Neural crest cell (in vitro differentiated cells): ENCODE measurements at places on chromosomes 7 and 10. TPM values are rescaled to one million over a fixed set of nuclear protein-coding genes. Genes with fewer than 3 reads are reported as not detected.

DNA sequence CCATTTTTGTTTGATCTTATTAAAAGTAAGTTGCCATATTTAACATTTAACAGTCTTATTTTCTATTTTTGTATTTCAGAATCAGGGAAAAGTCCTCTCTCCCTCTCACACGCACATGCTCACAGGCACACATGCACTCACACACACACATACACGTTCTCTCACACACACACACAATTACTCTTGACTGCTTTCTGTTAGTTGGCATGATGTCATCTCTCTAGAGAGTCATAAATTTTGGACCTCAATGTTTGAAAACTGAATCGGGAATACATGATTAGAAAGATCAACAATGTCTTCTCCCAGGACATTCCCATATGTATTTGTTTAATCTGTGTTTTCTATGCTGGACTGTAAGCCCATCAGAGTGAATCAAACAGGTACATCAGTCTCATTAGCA lies 165.7 kb upstream of the AHR start:
- no peak overlapping the region for H3K4me3 ChIP-seq
- H3K4me1 ChIP-seq: peaks cover 24% of the 10 kb centered on the region
- DNase-seq: no peak
- no peaks in the 10 kb centered on the region for H3K27me3 ChIP-seq
- H3K27ac ChIP-seq: no peak overlapping the region

- H3K4me1 ChIP-seq: peaks cover 5% of the 10 kb centered on the region
- H3K36me3 ChIP-seq: peaks cover 5% of the 10 kb centered on the region
- H3K27ac ChIP-seq: no peak overlapping the region
Observed at GRCh38 chr10:29039091-29039490, 249.8 kb upstream of the LYZL1 start.

DNA sequence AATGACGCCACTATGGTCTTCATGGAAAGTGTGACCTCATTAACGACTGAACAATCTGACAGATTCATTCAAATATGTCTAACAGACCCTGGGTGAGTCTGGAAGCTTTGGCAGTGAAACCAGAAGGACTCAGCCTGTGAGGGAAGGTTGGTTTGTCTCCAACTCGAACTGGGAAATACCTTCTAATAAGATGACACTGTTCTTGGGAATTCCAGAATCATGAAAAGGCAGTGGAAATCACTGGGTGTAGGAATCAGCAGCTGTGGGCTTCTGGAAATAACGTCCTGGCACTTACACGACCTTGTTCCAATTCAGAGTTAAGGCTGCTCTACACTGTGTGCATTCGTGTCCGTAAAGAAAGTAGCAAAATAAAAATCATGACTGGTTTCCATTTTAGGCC lies 75.1 kb downstream of the DGKI start:
- H3K4me1 ChIP-seq: peaks cover 9% of the 10 kb centered on the region
- no peak overlapping the region for H3K4me3 ChIP-seq
- no peak overlapping the region for H3K27ac ChIP-seq
- no peaks in the 10 kb centered on the region for H3K36me3 ChIP-seq
- H3K27me3 ChIP-seq: no peaks in the 10 kb centered on the region

DNA sequence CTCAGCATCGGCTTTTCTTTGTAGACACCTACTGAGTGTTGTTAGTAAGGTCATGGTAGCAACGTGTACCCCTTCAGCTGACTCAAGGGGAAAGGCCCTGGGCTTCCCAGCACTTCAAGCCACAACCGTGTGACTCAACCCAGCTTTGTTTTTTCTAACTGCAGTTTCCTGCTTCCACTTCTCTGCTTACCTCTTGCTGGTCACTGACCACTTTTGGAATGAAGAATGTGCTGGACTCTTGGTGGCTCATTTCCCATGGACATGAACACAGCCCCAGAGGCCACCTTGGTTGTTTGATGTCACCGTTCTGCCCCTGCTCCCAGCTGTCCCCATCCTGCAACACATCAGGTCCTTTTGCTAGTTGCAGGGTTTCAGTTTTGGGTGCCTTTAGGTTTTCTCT lies 69.5 kb upstream of the ZNF438 start:
- no peak for DNase-seq
- peaks cover 13% of the 10 kb centered on the region for H3K4me1 ChIP-seq
- H3K27ac ChIP-seq: no peak overlapping the region
- H3K27me3 ChIP-seq: no peaks in the 10 kb centered on the region

GRCh38 chr7:120981888-120982615 lies 6.5 kb upstream of the CPED1 start:
- no peaks in the 10 kb centered on the region for H3K36me3 ChIP-seq
- H3K4me3 ChIP-seq: no peak overlapping the region
- H3K4me1 ChIP-seq: peaks cover 9% of the 10 kb centered on the region
- no peaks in the 10 kb centered on the region for H3K27me3 ChIP-seq
- no peak for DNase-seq

DNA sequence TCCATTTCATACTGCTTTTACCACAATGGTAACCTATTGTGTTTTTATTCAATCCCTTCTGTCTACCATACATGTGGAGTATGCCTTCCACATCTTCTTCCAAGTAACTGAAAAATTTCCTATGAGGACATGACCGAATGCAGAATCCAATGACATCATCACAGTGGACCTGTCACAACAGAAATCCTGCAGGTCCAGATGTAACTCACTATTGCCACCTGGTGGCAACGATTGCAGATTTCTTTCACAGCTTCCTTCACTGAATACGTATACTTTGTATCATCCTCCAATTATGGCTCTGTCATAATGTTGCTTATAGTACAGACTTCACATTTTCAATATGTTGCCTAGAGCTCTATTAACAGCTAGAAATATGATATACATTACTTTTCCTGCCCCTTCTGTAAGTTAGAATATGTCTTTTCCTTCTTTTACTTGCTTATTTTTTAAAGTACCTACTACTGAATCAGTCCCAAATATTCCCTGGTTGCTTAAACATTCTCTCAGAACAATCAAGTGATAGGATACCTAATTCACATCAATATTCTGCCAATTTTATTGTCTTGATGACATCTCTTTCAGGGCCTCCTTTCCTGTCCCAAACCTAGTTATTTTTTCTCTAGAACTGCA lies 45.4 kb downstream of the SLC13A1 start:
- no peak overlapping the region for H3K27ac ChIP-seq
- no peaks in the 10 kb centered on the region for H3K27me3 ChIP-seq
- H3K4me1 ChIP-seq: no peaks in the 10 kb centered on the region
- H3K36me3 ChIP-seq: no peaks in the 10 kb centered on the region

UPF2 gene
- total RNA-seq: 25.1 and 26.2 TPM in 2 replicates

- no peak overlapping the region for H3K4me3 ChIP-seq
- H3K36me3 ChIP-seq: peaks cover 6% of the 10 kb centered on the region
- H3K27me3 ChIP-seq: no peaks in the 10 kb centered on the region
- no peaks in the 10 kb centered on the region for H3K4me1 ChIP-seq
- DNase-seq: no peak
Observed at GRCh38 chr7:33393770-33394169, 264.4 kb downstream of the BBS9 start.

GRCh38 chr7:158447506-158448171 lies 140.0 kb downstream of the PTPRN2 start:
- H3K27ac ChIP-seq: no peak overlapping the region
- H3K27me3 ChIP-seq: no peaks in the 10 kb centered on the region
- no peaks in the 10 kb centered on the region for H3K4me1 ChIP-seq
- no peaks in the 10 kb centered on the region for H3K36me3 ChIP-seq
- no peak overlapping the region for H3K4me3 ChIP-seq
- DNase-seq: no peak

DNA sequence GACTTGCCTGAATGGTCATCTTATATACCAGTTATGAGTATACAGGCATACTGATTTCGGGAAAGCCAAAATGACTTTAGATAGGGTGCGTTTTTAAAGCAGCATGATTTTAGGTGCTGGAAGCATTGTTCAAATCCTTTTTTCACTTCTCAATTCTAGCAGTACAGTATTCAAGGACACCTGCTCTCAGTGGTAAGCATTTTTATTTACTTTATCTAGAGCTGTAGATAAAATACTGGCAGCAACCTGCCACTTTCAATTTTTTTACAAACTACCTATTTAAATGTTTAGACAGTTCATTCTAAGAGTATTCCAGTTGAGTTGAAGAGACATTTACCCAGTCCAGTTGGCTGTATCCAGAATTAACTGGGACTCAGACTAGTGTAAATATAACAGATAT lies 33.6 kb downstream of the TMEM106B start:
- H3K36me3 ChIP-seq: no peaks in the 10 kb centered on the region
- H3K4me1 ChIP-seq: no peaks in the 10 kb centered on the region

DNA sequence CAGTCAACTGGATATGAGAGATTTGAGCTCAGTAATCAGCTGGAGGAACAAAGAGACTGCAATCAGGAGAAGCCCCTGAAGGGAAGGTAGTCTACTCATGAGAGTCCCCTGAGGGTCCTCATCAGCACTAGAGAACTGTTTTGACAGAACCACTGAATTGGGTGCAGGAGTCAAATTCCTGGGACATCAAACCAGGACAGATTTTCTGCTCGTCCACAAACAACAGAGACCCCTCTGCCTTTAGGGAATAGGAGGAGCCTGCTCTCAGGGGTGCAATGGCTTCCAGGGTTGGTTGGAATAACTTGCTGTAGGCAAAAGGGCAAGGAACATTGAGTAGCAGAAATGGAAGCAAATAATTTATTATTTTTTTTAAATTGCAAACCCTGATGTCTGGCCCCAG lies 21.9 kb upstream of the NEUROD6 start:
- H3K4me1 ChIP-seq: peaks cover 13% of the 10 kb centered on the region
- no peak for DNase-seq
- no peak overlapping the region for H3K27ac ChIP-seq
- H3K27me3 ChIP-seq: no peaks in the 10 kb centered on the region
- H3K4me3 ChIP-seq: no peak overlapping the region

- peaks cover 24% of the 10 kb centered on the region for H3K4me1 ChIP-seq
- no peak overlapping the region for H3K27ac ChIP-seq
- no peaks in the 10 kb centered on the region for H3K27me3 ChIP-seq
Observed at GRCh38 chr7:128037081-128037480, 5.8 kb upstream of the LRRC4 start.

TBXAS1 gene
- 4.1 and 5.7 TPM in 2 replicates for total RNA-seq

DNA sequence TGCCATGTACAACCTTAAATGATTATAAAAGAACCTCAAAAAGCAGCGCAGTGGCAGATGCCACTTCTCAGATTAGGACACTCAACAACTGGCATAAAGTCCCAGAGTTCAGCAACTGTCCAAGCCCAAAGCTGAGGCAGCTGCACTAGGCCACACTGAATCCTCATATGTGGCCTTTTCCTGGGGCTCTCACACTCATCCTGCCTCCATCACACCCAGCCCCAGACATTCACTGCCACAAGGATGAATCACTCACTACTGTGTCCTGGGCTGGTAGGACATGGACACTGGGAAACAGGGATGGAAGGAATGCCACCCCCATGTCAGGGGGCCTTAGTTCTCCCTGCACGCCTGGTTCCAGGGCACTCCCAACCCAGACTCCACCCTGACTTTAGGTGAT lies 547.7 kb downstream of the TNS3 start:
- no peak overlapping the region for H3K27ac ChIP-seq
- no peak overlapping the region for H3K4me3 ChIP-seq
- no peak for DNase-seq
- no peaks in the 10 kb centered on the region for H3K36me3 ChIP-seq
- H3K27me3 ChIP-seq: no peaks in the 10 kb centered on the region
